Kidney epithelial cell (primary cell): ENCODE measurements at places on chromosomes 6 and 20. TPM values are rescaled to one million over a fixed set of nuclear protein-coding genes. Genes with fewer than 3 reads are reported as not detected.

CHRNA4 gene
- not detected in 2 replicates for total RNA-seq

SNX21 gene
- total RNA-seq: 24.7 and 28.4 TPM in 2 replicates

ZBTB9 gene
- total RNA-seq: 7.4 and 7.6 TPM in 2 replicates

NOX3 gene
- total RNA-seq: 0.17 TPM in 1 of 2 replicates, not detected in the other

ZNF311 gene
- total RNA-seq: 2.6 and 2.7 TPM in 2 replicates

DNA sequence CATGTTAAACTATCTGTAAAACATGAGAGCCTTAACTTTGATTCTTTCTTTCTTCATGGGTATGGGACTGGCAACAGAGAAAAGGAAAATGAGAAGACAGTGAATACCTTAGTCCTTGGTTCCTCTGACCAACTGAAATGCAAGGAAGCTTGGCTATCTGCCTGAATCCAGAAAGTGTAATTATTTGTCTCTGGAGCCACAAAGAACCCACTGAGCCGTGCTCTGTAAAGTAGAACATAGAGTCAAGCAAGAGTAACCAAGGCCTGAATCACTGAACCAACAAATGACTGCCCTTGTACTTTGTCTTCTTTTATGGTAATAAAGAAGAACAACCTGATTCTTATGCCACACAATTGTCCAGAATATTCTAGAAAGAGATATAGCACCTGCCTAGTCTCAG, 27.6 kb downstream of the PKHD1 start:
- DNase-seq: peak; percentile 74

GRCh38 chr6:29792123-29793035, 35.2 kb upstream of the HLA-G start:
- no peak for DNase-seq

- no peak for DNase-seq
Observed at GRCh38 chr20:58852543-58853271, at the start of gene GNAS. TSS of gene GNAS (plus strand) at chr20:58852716.

GRCh38 chr6:36759148-36759759, 61.6 kb downstream of the RAB44 start:
- no peak for DNase-seq
